ENCODE measurements at places on chromosomes 3 and 15.

DNA sequence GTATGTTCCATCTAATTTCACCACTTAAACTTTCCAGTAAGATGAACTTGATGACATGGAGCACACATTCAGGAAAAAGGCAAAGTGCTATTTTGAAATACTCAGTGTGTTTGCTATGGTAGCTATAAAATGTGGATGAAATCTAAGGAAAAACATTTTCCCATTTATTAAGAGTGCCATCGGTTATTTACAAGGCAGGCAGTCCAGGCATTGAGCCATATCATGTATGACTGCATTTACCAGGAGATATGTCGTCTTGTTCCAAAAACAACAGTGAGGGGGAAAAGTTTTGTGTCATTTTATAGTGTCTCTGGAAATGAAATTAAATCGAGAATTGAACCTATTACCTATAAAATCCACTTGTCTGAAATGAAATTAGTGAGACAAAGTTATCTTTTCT, 13.7 kb downstream of the ANXA2 start:
- no peak for DNase-seq

- no peak for DNase-seq
These were observed 1460.1 kb downstream of the OTOL1 start for GRCh38 chr3:162956711-162957110.

GRCh38 chr3:100602506-100603444, 6.6 kb upstream of the ADGRG7 start:
- no peak for DNase-seq

DNA sequence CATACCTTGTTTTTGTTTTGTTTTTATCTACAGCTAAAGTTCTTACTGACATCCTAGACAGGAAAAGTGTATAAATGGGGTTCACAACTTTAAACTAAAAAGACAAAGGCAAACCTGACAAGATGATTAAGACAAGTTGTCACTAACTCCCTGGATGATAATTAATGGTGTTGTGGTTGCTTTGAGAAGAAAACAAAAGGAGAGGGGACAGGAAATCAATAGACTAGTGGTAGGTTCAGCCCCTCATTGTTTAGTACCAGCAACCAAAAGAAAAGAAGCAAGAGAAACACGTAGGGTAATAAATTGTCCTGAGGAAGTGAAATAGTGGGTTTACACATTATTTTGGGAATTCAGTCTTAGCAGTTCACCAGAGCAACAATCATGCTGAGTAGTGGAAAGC, 78.8 kb downstream of the BFSP2 start:
- no peak for DNase-seq

GRCh38 chr15:92112711-92113110, 259.2 kb downstream of the SLCO3A1 start:
- DNase-seq, result no peak

DNA sequence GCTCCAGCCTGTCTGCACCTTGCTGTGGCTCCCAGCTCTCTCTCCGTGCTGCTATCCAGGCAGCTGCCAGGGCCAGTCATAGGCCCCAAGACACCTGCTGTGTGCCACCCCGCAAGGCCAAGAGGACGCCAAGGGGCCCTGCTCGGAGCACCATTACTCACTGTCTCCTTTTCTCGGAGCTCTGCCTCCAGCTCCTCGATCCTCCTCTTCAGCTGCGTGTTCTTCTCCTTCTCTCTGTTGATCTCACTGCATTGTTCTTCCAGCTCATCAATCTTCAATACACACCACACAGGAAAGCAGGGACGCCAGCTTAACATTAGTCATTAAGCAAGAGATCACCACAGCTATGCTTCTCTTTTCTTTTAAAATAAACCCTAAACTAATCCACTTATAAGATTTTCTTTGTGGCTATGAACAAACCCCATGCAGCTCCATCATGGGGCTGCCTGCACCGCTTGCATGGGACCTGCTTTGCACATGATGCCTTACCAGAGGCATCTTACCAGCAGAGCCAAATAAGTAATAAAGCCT, 42.6 kb downstream of the WHAMM start:
- no peak for DNase-seq

- no peak for DNase-seq
These were observed 379.0 kb upstream of the SGO1 start for GRCh38 chr3:20564966-20565365.

All from amygdala (tissue), 56 donors.